ENCODE measurements at places on chromosomes 3 and 15.

GRCh38 chr3:58724336-58724735 lies 57.8 kb upstream of the FAM3D start:
- DNase-seq: no peak

DNA sequence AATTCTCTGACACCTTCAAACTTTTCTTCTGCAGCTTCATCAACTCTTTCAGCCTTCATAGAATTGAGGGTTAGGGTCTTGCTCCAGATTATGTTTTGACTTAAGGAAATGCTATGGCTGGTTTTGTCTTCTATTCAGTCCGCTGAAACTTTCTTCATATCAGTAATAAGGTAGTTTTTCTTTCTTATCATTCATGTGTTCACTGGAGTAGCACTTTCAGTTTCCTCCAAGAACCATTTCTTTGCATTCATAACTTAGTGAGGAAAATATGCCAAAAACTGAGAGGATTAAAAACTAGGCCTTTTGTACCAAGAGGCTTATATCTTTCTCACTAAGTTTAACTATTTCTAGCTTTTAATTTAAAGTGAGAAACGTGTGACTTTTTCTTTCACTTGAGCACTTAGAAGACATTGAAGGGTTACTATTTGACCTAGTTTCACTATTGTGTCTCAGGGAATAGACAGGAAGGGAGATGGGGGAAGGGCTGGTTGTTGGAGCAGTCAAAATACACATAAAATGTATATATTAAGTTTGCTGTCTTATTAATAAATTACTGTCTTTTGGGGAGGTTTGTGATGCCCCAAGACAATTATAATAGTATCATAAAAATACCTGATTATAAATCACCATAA lies 1110.1 kb downstream of the TBL1XR1 start:
- DNase-seq: no peak

DNA sequence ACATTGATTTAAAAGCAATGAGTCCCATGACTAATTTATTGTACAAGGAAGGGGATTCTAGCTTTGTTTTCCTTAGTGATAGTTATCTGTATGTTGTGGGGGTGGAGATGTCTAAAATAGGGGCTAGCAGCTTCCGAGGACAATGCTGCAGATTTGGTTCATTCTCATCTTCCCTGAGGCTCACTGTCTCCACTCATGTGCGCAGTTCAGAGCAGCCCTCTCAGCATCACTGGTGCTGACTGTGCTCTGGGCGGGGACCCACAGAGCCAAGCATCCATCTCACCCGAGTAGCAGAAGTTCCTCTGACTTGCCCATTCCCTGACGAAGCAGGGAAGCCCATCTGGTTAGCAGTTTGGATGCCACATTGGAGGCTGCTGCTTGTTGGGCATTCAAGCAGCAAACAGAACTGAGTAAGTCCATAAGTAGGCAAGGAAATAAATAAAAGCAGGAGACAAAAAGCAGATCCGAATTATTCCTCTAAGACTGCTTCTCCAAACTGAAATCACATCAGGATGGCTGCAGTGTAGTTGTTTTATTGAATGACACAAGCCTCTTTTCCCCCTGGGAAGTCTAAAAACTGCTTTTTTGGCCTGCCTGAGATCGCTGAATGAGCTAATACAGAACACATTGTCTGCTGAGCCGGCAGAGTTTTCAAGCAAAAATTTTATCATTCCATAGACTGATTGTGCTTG lies 27.5 kb downstream of the RARB start:
- DNase-seq: peak; percentile 32

- no peak for DNase-seq
These were observed 144.0 kb upstream of the TLE3 start for GRCh38 chr15:70241561-70242320.

DNA sequence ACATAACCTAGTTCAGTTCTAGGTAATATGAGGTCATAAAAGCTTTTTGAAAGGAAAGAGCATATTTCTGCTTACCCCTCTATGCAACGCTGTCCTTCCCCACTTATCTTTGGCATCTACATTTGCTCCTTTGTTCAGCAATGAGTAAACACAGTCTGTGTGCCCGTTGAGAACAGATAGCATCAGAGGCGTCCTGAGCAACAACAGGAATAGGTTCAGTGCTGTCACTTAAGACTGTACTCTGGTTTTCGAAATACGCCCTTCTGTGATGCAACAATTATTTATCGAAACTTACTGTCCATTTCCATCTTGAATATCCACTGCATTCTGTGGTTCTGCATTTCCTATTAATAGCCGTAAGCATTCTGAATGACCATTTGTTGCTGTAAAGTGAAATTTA lies 84.4 kb downstream of the BTD start:
- no peak for DNase-seq

DNA sequence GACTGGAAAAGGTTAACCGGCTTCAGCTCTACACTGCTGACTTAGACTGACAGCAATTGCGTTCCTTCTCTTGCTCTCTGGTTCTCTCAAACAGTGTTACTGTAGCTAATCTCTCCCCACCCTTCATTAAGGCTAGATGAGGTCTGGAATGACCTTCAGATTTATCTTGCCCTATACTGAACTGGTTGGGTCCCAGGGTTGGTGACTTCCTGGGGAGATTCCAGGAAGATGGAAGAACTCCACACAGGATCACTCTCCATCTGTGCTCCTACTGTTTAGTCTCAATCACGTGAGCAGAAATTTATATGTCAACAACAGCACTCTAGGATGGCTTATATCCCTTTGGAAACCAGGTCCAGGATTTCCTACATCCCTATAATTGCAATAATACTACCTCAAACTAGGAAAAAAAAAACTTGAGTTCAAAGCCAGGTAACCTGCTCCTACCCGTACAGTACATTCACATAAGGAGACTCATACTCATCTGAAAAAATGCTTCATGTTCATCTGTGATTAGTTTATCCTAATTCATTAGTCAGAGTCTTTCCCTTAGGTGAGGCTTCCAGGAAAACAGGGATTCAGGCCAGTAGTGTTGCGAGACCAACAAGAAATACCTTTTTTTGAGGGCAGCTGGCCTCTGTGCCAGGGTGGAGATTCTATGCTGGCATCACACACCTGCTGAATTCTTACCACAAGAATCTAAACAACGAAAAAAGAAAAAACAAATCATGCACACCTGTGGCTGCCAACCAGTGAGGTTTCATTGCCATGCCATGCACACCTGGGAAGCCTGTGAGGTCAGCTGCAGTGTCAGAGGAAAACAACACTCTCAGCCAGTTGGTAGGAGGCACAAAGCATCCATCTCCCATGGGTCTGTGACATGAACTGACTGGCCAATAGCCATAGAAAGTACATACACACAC lies 297.3 kb downstream of the MECOM start:
- no peak for DNase-seq

GRCh38 chr3:171525437-171525836 lies 65.2 kb upstream of the TNIK start:
- DNase-seq: no peak

DNA sequence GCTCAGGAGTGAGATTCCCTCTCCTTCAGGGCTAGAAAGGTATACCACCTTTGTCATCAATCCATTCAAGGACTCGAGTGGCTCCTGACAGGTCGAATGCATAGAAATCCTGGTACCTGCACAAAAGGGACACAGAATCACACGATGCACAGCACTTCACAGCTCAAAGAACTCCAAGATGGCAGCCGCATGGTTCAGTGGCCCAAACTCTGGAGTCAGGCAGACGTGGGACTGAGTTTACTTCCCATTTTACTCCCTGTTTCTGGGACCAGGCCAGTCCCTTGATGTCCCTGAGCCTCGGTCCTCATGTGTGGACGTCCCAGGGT lies 536 bp downstream of the WDR73 start:
- peak; percentile 56 for DNase-seq

GRCh38 chr3:149736953-149737205 lies 15.4 kb downstream of the COMMD2 start:
- DNase-seq: no peak

DNA sequence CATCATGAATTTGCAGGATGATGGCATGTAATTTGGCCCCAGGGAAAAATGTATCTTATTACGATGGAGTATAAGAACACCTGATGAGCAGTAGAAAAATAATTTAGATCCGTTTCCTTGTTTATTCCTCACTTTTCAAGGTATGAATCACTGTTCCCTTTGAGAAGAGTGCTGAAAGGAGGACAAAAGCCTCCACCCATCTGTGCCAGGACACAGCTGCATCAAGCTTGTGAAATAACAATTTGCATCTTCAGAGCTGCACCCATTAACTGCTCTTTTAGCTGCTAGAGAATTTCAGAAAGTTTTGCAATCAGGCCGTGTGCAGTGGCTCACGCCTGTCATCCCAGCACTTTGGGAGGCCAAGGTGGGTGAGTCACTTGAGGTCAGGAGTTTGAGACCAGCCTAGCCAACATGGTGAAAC lies 9.6 kb downstream of the CLDND1 start:
- no peak for DNase-seq

DNA sequence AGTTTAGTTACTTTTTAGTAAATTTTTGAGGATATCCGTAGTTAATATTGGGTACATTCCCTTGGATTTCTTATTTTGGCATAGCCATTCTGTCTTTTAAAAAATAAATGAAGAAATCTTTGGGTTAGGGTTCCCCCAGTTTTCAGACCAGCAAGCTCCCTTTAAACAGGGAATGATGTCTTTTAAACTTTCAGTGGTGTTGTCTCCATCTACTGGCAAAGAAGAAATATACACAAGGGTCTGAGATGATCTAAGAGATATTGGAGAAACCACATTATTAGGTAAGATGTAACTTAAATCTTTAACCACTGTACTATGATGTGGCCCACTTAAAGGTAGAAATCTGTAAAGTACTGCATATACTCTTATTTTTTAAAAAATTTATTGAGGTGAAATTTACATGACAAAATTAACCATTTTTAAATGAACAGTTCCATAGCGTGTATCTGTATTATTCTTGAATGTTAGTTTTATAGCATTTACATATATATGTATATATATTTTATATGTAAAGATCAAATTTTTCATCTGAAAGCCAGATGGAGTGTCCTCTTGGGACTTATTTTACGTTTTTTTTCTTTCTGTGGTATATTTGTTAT lies 35.1 kb upstream of the EIF3J start:
- no peak for DNase-seq

- DNase-seq: no peak
These were observed 58.5 kb upstream of the LARS2 start for GRCh38 chr3:45329761-45330305.

DNA sequence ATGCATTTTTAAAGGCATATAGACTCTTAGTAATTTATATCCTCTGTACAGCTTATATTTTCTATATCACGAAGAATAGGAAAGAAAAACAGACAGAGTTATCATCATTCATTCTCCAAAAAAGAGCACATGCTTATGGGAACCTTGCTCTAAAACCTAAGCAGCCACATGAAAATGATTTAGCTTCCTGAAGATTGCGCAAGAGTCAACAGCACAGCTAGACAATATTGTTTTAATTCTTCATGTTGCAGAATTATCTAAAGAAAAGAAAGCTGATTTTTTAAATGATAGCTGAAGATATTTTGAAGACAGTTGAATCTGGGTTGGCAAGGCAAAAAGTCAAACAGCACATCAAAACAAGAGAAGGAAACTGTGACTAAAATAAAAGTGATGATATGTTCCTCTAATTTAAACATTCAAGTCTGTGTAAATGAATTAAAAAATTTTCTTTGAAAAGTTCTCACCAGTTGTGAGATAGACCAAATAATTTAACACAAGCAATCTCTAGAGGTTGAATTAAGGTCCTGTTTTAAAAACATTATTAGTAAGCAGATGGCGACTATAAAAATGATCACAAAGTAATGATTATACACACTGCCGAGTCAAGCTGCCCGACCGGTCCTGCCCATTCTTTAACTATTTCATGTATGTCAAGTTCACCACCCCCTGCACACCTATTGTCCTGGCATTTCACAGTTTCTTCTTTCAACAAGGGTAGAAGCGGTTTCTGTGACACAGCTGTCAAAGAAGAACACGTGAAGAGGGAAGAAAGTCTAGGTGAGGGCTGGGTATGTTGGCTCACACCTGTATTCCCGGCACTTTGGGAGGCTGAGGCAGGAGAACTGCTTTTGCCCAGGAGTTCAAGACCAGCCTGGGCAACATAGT lies 74.2 kb upstream of the BHLHE40 start:
- DNase-seq: no peak

GRCh38 chr15:84079885-84080777 lies 155.4 kb upstream of the GOLGA6L4 start:
- DNase-seq: peak; percentile 8

DNA sequence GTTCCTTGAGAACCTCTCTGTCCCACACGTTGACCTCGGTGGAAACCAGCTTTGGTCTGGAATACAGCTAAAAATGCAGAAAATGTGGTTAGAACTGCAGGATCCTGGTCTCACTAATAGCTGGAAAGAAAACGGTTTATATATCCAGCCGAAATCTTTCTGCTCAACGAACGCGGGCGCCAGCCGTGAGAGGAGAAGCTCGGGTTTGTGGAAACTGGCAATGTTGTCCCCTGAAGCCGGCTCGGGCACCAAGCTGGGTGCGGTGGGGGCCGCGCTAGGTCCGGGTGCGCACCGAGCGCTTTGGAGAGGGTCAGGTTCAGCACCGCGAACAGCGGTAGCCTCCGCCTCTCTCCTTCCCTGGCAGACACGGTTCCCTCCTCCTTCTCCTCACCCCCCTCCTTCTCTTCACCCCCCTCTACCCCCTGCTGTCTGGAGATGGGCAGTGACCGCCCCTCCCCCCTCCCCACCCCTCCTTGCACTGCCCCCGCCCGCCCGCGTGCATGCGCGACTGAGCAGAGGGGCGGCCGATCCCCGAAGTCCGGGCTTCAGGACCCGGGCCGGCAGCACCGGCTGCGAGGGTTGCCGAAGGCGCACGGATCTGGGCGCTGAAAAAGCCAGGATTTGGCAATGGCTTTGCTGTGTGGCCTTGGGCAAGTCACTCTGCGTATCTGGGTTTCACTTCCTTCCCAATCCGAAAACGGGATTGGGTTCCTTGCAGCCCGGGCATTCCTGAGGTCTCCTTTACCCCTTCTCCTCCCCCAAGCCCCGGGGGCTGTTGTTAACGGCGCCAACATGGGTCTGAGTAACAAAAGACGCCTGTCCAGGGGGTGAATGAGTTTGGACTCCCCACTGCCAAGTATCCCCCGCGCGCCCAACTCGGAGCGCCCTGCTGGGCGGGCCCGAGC lies at the start of gene SKOR1:
SKOR1 (plus strand) TSS at position 534 of the 905 bp plus-strand sequence; CDS start at position 628, 94 bp downstream.
- no peak for DNase-seq

GRCh38 chr3:162629372-162629771 lies 1132.8 kb downstream of the OTOL1 start:
- DNase-seq: no peak

All from anterior cingulate cortex (tissue), 58 donors.